ENCODE measurements at places on chromosomes 1 and 21.

GRCh38 chr1:30538993-30539867 is 184.2 kb downstream of the MATN1 start:
- no peak for DNase-seq

DNA sequence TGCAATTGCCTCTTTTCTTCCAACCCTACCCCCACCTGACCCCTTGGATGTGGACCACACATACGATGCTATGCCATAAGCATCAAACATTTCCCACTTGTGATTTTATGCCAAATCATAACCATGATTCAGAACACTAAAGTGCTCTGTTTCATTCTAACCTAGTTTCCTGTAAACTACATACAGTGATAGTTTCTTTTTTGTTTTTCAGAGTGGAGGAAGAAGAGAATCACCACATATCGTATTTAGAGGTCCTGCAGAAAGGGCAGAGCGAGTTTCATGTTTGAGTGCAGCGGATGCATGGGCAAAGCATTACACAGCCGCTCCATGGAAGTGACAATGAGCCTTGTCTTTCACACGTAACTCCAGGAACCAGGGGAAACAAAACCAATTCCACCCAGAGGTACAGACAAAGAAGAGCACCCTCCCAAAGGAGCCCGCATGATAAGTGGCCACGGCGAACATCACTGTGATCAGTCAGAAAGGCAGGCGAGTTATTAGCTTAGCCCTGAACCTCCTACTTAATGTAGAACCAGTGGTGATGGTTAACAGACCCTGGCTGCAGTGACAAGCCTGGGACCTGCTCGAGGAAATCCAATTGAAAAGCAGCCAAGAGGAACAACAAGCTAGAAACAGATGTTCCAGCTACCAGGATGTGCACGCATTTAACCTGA is 64.0 kb upstream of the ZNF281 start:
- DNase-seq = peak; percentile 5

GRCh38 chr1:160548960-160549664 is 26.1 kb upstream of the SLAMF6 start:
- DNase-seq = no peak

GRCh38 chr21:39575775-39576174 is 37.0 kb upstream of the B3GALT5 start:
- DNase-seq = no peak

GRCh38 chr1:41616563-41616962 is 132.1 kb upstream of the EDN2 start:
- no peak for DNase-seq

DNA sequence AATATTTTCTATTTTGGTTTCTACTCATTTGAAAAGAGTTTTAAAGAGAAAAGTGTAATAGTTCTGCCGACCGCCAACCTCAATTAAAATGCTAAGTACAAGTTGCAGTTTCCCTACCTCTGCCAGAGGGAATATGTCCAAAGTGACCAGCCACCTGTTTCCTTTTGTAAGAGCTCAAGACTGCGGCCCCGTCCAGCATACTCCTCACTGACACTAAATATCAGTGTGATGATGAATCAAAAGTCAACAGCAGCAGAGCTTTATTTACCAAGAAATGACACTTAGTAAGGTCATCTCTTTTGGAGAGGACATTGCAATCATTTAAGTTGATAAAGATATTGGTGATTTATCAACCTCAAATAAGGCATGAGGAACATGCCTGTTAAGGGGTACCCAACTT is 57.4 kb upstream of the NRIP1 start:
- DNase-seq = no peak

GRCh38 chr21:35265170-35265877 is 216.2 kb upstream of the RUNX1 start:
- DNase-seq = no peak

GRCh38 chr1:192808163-192808517 is 699 bp upstream of the RGS2 start:
- no peak for DNase-seq

GRCh38 chr1:226661965-226662364 is 77.1 kb downstream of the ITPKB start:
- no peak for DNase-seq

- DNase-seq = no peak
These were observed 16.1 kb downstream of the WLS start for GRCh38 chr1:68216089-68216772.

DNA sequence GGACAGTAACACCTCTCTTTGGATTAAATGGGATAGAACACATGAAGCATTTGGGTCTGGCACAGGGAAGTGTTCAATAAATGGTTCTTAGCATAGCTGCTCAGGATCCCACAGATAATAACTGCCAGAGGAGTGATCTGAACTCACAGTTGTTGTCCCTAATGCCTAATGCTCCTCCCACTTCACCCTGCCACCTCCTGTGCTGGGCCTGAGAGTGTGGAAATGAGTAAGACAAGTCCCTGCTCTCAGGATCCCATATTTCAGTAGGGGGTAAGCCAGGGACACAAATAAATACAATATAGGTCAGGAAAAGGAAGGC is 19.9 kb upstream of the FOXO6 start:
- DNase-seq = no peak

GRCh38 chr1:181349512-181349911 is 133.8 kb upstream of the CACNA1E start:
- DNase-seq = no peak

GRCh38 chr1:236862615-236863211 is 67.6 kb downstream of the MTR start:
- no peak for DNase-seq

GRCh38 chr1:7988576-7988975 is 27.1 kb downstream of the PARK7 start:
- no peak for DNase-seq

DNA sequence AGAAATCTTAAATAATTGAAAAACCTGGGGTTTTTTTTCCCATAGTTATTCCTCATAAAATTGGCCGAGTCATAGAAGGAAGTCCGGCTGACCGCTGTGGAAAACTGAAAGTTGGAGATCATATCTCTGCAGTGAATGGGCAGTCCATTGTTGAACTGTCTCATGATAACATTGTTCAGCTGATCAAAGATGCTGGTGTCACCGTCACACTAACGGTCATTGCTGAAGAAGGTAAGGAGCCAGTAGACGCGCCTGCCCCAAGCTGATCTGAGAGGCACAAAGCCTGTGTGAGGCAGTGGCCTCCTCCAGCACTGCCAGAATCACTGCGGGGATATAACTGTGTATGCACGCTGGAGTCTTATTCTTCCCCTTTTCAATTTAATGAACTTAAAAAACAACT is 100.3 kb downstream of the PHTF1 start:
- DNase-seq = no peak

- no peak for DNase-seq
These were observed 2.3 kb downstream of the IL6R start for GRCh38 chr1:154407198-154408091.

DNA sequence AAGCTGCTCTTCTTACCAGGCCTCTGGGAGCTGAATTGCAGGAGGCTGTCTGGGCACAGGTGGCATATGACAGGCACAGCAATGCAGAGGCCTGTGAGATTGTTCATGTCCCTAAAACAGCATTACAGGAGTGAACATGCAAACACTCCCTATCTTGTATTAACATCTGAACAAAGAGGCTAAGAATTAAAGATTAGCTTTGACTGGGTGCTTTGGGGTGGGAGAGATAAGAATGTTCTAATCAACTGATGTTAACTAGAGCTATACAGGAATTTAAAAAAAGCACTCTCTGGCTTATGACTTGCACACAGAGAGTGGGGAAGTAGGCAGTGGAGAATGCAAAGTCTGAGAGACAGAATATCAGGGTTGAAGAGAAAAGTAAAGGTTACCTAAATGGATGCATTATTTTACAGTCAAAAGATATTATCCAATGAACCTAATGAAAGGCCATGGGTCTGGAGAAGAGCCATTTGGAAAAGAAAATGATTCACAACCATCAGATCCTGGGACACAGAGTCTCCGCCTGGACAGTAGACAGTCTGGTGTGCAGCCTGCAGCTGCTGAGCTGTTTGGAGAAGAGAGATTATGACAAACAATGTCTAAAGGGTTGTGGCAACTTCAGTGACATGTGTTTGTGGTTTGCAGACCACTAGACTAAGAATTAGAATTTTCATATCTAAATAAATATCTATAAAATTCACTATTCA is 20.2 kb downstream of the DPT start:
- no peak for DNase-seq

DNA sequence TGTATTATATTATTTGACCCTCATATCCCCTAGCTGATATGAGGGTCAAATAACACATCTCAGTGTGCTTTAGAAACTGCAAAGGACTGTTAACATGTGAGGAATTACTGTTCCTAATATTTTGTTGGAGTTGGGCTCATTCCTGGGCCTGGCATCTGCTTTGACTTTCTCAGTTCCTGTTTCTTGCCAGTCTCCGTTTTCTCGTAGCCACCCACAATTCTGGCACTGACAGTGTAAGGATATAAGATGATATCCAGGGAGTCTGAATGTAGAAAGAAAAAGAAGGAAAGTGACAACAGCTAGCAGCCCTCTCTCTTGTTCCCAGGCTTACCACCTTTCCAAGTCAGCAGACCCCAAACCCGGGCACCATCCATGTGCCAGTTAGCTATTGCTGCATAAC is 54.4 kb upstream of the SCMH1 start:
- DNase-seq = no peak

DNA sequence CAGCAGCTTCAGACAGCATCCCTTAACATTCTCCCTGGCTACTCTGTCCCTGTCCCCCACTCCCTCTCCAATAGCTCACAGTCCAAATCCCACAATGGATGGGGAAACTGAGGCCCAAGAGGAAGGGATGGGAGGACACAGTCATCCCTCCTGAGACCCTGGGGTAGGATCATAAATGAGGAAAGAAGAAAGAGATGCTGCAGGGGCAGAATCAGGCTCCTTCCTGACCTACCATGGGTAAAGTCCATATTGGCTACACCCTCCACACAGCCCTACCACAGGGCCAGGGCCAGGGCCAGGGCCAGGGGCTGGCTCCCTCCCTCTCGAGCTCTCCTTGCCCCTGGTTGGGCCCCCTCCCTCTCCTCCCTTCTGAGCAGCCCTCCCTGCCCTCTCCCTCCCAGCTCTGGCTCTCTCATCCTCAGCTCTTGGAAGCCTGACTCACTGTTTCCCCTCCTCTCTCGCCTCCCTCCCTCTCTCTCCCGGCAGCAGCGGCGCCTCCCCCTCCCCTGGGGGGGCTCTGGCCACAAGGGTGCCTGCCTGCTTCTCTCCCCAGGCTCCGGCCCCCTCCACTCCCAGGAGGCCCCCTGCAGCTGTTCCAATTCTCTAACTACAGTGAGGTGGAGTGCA is 4.9 kb downstream of the AHDC1 start:
- DNase-seq = no peak

GRCh38 chr1:195141294-195141693 is 1466.9 kb downstream of the KCNT2 start:
- no peak for DNase-seq

GRCh38 chr1:1165485-1165884 is 8.2 kb upstream of the TTLL10 start:
- DNase-seq = no peak

DNA sequence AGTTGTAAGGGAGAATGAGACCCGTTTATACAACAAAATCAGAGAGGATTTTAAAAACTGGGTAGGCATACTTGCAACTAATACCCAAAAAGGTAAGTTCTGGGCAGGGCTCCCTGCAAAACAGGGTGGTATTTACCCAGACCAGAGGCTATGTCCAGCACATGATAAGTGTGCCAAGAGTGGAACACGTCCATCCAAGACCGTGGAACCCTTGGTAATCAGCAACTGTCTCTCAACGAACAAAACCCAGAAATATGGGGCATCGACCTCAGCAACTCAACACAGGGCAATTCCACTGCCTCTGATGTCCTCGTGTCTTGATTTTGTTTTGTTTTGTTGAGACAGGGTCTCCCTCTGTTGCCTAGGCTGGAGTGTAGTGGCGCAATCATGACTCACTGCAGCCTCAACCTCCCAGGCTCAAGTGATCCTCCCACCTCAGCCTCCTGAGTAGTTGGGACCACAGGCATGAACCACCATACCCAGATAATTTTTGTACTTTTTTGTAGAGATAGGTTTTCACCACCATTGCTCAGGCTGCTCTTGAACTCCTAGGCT is 26.7 kb upstream of the MX1 start:
- no peak for DNase-seq

DNA sequence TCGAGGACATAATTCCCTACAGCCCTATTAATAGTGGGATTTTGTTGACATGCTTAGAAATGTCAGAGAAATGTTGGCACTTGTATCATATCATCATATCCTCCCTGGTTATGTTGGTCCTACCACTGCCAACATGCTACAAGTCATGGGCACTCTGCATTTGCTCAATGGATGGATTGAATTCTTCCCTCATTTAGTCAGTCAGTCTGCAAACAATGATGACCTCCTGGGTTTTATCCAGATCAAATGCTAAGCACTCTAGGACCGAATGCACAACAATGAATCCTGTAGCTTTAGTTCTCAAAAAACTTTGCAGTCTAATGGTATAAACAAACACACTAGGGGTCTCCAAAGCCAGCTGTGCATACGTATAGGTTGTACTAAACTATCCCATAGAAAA is 357.2 kb upstream of the DPYD start:
- no peak for DNase-seq
